ENCODE measurements at places on chromosomes 4 and X. TPM values are rescaled to one million over a fixed set of nuclear protein-coding genes. Genes with fewer than 3 reads are reported as not detected.
A peak's percentile ranks its signal among the peaks of the same experiment; 100 is the strongest.

MAOB gene
- 0.31 TPM for total RNA-seq

DNA sequence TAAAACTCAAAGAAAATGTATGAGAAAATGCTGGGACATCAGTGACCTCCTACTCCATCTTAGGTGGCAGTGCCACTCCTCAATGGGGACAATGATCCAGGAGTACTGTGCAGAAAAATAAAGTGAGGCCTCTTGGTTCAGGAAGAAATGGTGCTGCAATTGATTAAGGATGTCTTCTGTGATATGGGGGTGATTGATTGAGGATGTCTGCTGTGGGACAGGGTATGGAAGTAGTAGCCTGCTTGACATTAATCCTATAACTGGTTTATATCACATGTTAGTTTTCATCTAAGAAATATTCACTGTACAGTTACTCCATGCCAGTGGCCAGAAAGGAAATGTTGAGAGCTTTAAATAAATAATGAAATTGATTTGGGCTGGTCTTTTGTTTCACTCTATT is 20.5 kb downstream of the OTOP1 start:
- H3K4me1 ChIP-seq = no peaks in the 10 kb centered on the region
- H3K27ac ChIP-seq = no peak overlapping the region
- H3K36me3 ChIP-seq = no peaks in the 10 kb centered on the region
- no peak overlapping the region for H3K4me3 ChIP-seq
- no peak for DNase-seq

CENPC gene
- total RNA-seq = 23.4 TPM

- no peaks in the 10 kb centered on the region for H3K27me3 ChIP-seq
- no peak overlapping the region for H3K4me3 ChIP-seq
- no peaks in the 10 kb centered on the region for H3K36me3 ChIP-seq
- no peak for DNase-seq
- no peaks in the 10 kb centered on the region for H3K4me1 ChIP-seq
- H3K27ac ChIP-seq = no peak overlapping the region
Measured at GRCh38 chr4:122665161-122665929, 44.5 kb upstream of the IL21 start.

SFRP2 gene
- total RNA-seq = 51.2 TPM

- H3K4me3 ChIP-seq = no peak overlapping the region
- no peak overlapping the region for H3K27ac ChIP-seq
- no peaks in the 10 kb centered on the region for H3K4me1 ChIP-seq
Measured at GRCh38 chr4:154908168-154908567, 127.1 kb downstream of the RBM46 start.

- no peaks in the 10 kb centered on the region for H3K36me3 ChIP-seq
- H3K27me3 ChIP-seq = peaks cover 31% of the 10 kb centered on the region
Measured at GRCh38 chrX:68947882-68948605, 119.2 kb downstream of the EFNB1 start.

DNA sequence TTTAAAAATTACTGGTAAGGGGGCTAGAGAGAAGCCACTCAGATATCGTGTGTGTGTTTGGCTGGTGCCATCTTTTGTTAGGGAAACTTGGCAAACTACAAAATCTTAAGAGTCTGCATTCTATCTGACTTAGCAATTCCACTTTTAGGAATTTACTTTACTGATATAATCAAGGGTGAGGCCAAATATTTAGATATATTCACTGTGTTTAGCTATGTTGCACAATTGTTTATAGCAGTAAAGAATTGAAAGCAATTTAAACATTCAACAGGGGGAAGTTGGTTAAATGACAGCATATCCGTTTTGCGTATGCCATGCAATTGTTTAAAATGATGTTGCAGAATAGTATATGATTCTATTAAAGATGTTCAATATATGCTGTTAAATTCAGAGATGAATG is 6.4 kb upstream of the HERC3 start:
- peaks cover under 1% of the 10 kb centered on the region for H3K4me1 ChIP-seq
- no peaks in the 10 kb centered on the region for H3K36me3 ChIP-seq
- no peak for DNase-seq
- no peaks in the 10 kb centered on the region for H3K27me3 ChIP-seq
- no peak overlapping the region for H3K27ac ChIP-seq
- no peak overlapping the region for H3K4me3 ChIP-seq

PAGE2 gene
- total RNA-seq = not detected

DNA sequence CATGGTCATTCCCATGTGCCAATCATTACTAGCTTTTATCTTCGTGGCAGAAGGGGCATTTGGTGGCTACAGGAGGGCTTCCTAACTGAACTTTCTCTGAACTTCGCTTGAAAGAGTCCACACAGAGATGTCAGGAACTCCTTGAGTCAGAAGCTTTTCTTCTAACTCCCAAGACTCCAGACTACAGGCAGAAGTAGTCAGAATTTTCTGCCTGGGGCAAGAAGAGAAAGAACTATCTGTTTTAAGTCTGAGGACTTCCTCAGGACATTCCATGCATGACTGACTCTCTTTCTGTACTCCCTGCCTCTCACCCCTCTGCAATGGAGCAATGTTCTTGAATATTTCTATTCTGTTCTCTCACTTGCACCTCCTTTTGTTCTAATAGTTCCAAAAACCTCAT is 170.5 kb upstream of the TBC1D9 start:
- DNase-seq = no peak
- no peak overlapping the region for H3K27ac ChIP-seq
- H3K4me1 ChIP-seq = no peaks in the 10 kb centered on the region
- H3K36me3 ChIP-seq = peaks cover 11% of the 10 kb centered on the region

DNA sequence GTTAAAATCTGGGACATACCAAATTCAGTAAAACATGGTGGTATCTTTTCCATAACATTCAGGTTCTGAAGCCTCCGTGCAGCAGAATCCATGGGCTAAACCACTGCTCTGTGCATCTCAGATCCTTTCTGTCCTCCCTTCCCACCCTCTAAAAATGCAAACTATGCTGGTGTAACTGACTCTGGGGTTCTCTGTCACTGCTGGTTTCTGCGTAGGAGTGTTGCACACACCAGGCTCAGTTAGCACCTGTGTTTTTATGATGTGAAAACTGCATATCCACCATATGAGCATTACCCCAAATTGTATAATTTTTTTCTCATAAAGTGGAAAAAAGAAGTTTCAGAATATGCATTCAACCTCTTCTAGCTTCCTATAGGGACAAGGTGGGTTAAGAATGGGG is 22.4 kb upstream of the IL21 start:
- no peaks in the 10 kb centered on the region for H3K4me1 ChIP-seq
- no peak overlapping the region for H3K4me3 ChIP-seq
- H3K27ac ChIP-seq = no peak overlapping the region
- H3K27me3 ChIP-seq = no peaks in the 10 kb centered on the region

DNA sequence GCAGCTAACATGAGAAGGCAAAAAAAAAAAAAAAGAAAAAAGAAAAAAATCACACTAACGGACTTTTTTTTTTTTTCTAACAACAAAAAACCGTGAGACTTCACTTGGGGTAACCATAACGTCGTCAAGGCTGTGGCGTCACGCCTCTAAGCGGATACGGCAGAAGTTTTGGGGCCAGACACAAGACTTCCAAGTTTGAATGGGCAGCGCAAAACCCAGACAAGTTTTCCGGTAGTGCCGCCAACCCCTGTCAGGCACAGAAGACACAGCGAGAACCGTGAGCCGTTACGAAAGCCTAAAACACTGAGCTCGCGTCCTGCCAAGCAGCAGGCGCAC is 556 bp upstream of the SMARCA5 start:
- H3K4me3 ChIP-seq = peak overlapping the region; percentile 82
- no peaks in the 10 kb centered on the region for H3K27me3 ChIP-seq
- no peak for DNase-seq
- peaks cover 4% of the 10 kb centered on the region for H3K36me3 ChIP-seq
- H3K4me1 ChIP-seq = peaks cover 2% of the 10 kb centered on the region

All from muscle of leg (tissue), 16 donors.